ENCODE measurements at places on chromosomes 1 and 21.

DNA sequence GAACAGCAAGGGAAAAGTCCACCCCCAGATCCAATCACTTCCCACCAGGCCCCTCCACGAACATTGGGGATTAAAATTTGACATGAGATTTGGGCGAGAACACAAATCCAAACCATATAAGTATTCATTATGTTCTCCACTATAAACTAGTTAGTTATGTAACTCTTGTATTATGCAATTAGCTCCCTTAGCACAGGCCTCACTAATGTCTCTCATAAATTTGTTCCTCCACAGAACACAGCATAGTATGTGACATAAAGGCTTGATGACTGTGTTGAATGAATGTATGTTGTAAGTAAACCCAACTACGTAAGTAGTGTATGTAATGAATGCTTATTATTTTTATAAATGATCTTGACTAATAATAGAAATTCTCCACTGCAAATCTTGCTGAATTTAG, 223.3 kb upstream of the ZRANB2 start:
- DNase-seq = no peak

DNA sequence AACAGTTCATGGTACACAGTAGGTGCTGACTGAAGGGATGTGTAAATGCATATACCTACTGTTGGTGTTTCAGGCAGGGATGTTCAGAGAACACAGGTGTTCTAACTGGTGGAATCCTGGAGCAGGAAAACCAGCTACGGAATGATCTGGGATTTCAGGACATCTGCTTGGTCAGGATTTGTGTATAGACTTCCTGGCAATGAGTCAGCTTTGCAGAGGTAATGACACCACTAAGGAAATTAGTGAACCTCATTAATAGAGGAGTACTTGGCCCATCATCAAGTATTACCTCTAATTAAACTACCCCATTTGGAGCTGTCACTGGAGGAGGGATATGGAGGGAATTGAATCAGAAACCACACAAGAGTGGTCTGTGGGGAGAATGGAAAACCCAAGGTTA, 7.3 kb downstream of the MRPL37 start:
- DNase-seq = no peak

DNA sequence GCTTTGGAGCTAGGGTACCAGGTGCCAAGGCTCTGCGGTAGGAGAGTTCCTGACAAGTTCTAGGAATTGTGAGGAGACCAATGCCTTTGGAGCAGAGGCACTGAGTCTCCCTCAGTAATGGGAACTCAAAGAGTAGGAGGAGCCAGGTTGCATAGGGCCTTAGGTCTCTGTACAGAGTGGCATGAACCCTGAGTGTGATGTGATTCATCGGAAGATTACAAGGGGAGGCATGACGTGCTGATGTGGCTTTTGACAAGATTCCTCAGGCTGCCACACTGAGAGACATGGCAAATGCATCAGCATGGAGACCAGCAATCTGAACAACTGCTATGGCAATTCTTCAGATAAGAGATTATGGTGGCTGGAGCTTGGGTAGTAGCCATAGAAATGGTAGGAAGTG, 94.6 kb upstream of the SLC44A3 start:
- no peak for DNase-seq

DNA sequence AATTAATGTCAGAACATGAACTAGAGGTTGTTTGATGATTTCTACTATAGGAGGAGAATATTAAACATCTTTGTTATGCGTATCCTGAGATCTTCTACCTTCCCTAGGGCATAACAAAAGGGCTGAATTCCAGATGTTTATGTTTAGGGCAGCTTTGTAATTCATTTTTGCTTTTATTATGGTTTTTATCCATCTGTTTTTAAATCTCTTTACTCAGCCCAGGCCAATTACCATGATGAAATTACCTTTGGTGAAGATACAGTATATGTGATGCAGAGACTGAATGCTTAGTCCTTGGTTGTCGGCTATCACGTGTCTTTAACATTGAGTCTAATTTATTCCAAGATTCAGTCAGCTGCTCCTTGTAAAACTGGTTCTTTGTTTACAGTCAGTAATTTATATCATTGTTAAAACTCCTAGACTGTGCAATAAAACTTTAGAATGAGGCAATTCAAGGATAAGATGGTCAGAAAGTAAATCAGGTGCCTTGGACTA, 176.9 kb downstream of the CTH start:
- DNase-seq = no peak

GRCh38 chr1:47805018-47805417, 192.2 kb downstream of the TRABD2B start:
- no peak for DNase-seq

DNA sequence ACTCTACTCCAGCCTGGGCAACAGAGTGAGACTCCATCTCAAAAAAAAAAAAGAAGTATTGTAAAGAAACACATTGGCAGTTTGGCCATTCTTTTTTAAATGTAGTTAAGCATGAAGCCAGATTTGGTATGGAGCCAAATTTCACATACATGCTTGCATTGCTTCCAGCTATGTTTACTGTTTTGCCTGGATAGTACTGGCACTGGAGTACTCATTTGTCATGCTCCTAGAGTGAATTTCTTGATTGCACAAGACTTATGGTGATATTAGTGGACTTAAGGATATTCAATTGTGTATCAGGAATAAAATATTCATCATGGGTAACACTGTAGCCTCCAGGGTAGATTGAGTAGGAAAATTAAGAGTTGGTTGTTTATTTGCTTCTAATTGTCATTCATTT, 24.5 kb upstream of the SLC9A1 start:
- DNase-seq = no peak

DNA sequence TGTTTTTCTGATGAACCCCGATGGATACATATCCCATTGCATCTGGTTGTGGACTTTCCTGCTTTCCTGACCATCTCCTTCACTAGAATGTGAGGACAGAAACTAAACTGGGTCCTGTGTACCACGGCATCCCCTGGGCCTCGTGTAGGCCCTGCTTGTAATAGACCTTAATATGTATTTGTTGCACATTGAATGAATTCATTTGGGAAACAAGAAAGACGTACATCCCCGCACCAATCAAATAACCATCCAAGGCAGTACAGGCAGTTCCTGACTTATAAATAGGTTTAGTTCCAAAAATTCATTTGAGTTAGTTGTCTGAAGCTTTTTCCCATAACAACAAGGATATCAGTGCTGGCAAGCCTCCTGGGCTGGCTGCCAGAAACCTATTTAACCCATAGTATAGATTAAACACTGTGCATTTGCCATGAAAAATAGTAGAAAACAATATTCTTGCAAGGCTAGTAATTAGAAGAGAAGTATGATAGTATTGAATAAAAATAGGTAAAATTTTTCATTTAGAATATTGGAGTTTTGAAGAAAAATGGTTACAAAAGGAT, 81.8 kb upstream of the CD34 start:
- DNase-seq = no peak

GRCh38 chr1:106879538-106879937, 176.9 kb upstream of the PRMT6 start:
- no peak for DNase-seq

GRCh38 chr1:150352866-150353265, 11.1 kb upstream of the RPRD2 start:
- DNase-seq = no peak

GRCh38 chr1:153872331-153872730, 50.4 kb downstream of the GATAD2B start:
- no peak for DNase-seq

DNA sequence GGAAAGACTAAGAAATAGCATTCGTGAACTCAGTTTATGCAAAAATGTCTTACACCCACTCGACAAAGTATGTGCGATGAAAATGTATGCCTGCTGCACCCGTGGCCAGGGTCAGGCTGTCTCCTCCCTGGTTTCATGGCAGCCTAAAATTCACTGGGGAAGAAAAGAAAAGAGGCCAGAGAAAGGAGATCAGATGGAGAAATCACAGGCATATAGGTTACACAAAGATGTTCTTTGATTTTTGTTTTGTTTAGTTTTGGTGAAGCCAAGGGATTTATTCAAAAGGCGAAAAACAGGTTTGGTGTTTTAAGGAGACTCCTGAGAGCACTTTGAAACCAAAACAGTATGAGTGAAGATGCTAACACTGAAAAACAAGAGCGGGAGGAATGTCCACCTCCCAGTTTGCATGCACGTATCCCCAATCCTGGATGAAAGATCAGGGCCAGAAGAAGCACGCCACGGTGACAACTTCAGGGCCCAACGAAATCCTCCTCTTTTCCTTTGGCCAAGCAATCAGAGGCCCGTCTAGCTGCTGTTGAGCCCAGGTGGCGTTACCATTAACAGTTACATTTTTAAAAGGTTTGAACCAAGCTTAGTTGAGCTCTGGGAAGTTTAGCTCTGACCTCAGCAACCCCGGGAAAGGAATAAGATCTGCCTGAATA, 992 bp upstream of the SSX2IP start:
- DNase-seq = no peak

- DNase-seq = no peak
Observed at GRCh38 chr21:24890021-24890420, 717.3 kb downstream of the MRPL39 start.

GRCh38 chr21:35649186-35649585, 411.1 kb downstream of the SETD4 start:
- no peak for DNase-seq

DNA sequence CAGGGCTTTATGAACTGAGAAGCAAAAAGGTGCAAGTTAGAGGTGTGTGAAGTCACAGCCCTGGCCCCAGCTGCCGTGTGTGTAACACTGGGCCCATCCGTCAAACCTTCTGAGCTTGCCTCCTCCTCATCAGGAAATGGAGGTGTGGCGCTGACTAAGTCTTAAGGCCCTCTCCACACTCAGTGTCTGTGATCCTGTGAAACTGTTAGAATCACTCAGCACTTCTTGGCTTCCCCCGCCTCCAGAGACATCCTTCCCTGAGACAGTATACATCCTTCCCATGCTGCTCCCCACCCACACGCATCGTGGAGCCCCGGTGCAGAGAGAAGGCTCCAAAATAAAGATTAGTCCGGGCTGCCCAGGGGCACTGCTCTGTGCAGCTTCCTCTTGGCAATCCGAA, 33.3 kb downstream of the LRP8 start:
- DNase-seq = peak; percentile 27

GRCh38 chr1:72547412-72547811, 265.1 kb upstream of the NEGR1 start:
- DNase-seq = no peak

DNA sequence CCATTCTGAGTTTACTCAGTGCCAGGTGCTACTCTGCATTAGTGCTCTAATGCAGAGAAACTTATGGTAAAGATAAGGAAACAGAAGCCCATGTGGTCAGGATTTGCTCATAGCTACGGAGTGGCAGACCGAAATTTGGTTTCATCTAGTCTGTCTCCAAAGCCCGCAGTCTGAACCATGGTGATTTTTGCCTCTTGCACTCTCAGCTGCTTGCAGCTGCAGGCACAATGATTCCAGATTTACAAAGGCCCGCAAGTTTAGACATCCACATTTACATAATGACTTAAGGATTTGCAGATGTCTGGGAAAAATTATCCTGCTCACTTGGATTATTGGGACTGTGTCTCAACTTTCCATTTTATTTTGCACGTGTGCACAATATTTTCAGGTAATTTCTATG, 161.3 kb upstream of the KCNJ6 start:
- no peak for DNase-seq

- no peak for DNase-seq
Observed at GRCh38 chr21:16250273-16250672, 520.5 kb downstream of the USP25 start.

DNA sequence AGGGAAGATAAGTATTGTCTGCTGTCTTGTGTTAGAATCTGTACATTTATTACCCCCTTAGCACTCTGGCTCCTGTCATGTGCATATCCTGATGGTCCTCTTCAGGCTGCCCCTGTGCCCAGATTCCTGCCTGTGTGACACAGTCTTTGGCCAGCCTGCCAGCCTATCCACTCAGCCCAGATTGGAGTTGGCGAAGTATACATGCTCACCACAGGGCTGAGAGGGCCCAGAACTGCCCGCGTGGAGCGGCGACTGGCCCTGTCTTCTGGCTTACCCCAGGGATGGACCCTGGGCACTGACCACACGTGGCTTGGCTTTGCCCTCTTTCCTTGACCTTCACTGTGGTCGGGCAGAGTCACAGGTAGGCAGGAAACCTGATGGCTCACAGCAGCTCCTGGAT, 11.4 kb downstream of the RNF220 start:
- DNase-seq = no peak

DNA sequence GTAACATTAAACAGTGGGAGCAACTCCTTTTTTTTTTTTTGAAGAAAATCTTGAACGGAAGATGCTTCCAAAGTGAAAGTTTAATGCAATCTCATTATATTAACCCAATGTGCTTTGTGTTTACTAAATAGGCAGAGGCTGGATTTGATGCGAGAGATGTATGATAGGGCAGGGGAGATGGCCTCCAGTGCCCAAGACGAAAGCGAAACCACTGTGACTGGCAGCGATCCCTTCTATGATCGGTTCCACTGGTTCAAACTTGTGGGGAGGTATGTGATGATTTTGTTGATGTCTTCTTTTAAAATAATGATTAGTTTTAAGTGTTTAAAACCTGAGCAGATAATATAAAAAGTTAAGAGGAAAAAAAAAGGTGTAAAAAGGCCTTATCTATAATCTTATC, 74.2 kb upstream of the PGD start:
- DNase-seq = no peak

- DNase-seq = no peak
Observed at GRCh38 chr1:77342745-77343144, 60.9 kb downstream of the AK5 start.

- DNase-seq = no peak
Observed at GRCh38 chr1:183411091-183411490, 7.1 kb downstream of the NMNAT2 start.

All from stimulated activated CD4-positive, alpha-beta T cell treated with anti-CD3 and anti-CD28 coated beads, Interleukin-1b, Interleukin-23, amount 100 ng/mL, for 24 hours (primary cell).